Testis (tissue), 5 donors: ENCODE measurements at places on chromosomes 5 and 9. TPM values are rescaled to one million over a fixed set of nuclear protein-coding genes. Genes with fewer than 3 reads are reported as not detected.

DNA sequence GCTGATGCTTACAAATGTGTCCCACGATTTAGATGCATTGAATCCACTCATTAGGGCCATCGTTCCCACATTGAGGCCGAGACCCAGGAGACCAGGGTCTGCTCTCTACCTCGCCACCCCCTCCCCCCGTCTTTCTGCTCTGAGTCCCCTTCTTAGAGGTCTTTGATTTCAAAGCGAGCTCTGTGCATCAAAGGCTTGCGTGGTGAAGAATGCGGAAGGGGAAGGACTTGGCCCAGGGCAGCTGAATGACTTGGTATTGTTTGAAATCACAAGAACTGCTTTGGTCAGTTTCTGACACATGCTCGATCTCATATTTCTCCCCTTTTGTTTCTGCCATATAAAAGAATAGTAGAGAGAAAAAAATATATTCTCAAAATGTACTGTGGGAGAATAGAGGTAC is 78.3 kb upstream of the IRX1 start:
- H3K4me1 ChIP-seq = no peaks in the 10 kb centered on the region
- no peak overlapping the region for H3K4me3 ChIP-seq

GRCh38 chr5:11383506-11384095 is 520.6 kb downstream of the CTNND2 start:
- H3K27me3 ChIP-seq = no peaks in the 10 kb centered on the region
- H3K36me3 ChIP-seq = no peaks in the 10 kb centered on the region
- peaks cover 4% of the 10 kb centered on the region for H3K4me1 ChIP-seq

DNA sequence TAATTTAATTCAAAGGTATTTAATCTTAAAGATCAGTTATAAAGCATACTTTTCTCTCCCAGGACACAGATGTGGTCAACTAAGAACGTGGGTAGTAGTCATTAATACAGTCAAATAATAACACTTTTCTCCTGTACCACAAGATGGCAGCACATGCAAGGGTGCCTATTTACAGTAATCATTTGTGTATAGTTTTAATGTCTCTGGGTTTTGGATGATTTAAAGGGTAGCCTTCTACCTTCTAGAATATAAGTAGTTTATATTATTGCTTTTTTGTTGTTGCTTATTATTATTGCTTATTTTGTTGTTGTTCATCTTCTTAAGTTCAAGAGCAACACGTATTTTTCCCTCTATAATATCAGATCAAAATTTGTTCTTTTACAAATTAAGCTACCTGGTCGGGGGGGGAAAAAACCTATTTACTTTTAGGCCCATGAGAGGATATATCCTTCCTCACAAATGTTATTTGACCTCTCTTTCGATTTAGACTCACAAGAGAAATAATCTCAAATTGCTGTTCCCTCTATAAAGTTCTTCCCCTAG is 59.6 kb upstream of the SLC27A6 start:
- H3K4me1 ChIP-seq = no peaks in the 10 kb centered on the region
- no peaks in the 10 kb centered on the region for H3K36me3 ChIP-seq
- no peaks in the 10 kb centered on the region for H3K27me3 ChIP-seq
- no peak overlapping the region for H3K27ac ChIP-seq

DNA sequence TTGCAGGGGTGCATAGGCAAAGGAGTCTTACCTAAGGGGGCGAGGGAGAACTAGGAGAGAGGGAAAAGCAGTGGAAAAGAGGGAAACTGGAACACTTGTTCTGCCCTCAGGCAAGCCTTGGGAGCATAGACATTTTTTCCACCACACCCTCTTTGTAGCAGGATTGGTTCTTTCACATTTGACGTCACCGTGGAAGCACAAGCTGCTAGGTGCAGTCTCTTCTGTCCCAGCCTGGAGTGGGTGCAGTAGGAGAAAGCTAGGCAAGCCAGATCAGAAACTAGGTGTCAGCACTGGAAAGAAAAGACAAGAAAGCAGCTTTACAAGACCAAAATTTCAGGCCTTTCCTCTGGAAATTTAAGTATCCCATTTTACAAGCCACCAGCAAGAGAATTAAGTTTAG is 440.4 kb downstream of the EFNA5 start:
- H3K4me3 ChIP-seq = no peak overlapping the region
- H3K27ac ChIP-seq = no peak overlapping the region
- H3K36me3 ChIP-seq = no peaks in the 10 kb centered on the region
- H3K27me3 ChIP-seq = no peaks in the 10 kb centered on the region
- DNase-seq = no peak

DNA sequence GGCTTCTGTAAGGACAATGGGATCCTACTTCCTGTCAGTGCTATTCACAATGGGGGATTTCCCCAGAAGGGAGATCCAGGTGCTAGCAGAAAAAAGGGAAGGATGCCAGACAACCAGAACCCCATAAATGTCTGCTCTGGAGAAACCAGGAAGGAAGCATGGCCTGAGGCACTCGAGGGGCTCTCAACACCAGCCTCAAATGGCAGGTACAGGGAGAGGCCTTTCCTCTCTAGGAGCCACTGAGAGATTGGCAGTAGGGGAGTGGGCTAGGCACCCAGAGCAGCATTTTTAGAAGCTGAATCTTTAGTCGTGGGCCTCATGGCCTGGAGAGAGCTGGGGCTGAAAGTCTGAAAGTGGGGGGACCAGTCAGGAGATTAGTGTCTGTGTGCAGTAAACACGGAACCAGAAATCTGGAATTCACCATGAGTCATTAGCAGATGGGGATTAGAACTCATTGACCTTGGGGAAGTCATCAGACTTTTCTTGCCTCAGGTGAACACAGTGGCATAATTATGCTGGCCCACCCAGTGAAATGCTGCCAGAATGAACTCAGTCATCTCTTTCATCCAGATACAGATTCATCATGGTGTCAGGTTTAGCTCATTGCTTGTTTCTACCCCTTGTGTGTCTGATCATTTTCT is 28.3 kb downstream of the ARHGEF28 start:
- H3K27ac ChIP-seq = no peak overlapping the region
- no peaks in the 10 kb centered on the region for H3K27me3 ChIP-seq
- H3K4me3 ChIP-seq = no peak overlapping the region
- no peak for DNase-seq
- H3K4me1 ChIP-seq = peaks cover 4% of the 10 kb centered on the region
- no peaks in the 10 kb centered on the region for H3K36me3 ChIP-seq

DNA sequence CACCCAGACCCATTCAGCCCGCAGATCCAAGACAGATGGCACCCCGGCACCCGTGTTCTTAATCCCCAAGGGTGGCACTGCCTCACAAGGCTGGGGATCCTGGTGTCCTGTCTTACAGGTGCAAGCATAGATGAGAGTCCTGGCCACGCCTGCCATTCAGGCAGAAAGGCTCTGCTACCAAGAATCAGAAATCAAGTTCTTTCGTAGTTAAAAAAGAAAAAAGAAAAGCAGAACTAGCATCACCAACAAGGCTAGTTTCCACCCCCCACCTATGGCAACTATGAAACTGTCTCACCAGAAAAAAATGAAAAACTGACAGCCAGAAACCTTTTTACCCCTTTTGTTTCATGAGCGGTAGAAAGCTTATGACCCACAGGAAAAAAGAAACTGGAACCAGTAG is 170.4 kb downstream of the SYK start:
- H3K4me1 ChIP-seq = no peaks in the 10 kb centered on the region
- H3K36me3 ChIP-seq = no peaks in the 10 kb centered on the region
- no peak overlapping the region for H3K4me3 ChIP-seq
- no peak overlapping the region for H3K27ac ChIP-seq
- H3K27me3 ChIP-seq = no peaks in the 10 kb centered on the region

DNA sequence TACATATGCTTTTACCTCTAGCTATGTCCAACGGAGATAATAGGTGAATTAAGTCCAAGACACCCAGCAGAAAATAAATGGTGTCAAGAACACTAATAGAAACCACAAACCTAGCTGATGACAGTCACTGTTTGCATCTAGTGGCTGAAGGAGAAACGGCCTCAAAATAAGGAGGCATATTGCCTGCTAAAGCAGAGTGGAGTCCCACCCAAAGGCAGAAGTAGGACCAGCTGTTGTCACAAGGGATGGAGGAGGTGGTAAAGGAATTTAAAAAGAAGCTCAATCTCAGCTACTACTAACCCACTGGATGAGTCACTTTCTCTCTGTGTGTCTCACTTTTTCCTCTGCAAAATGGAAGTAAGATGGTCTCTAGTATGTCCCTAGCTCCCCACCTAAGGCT is 224.3 kb downstream of the GRIA1 start:
- no peaks in the 10 kb centered on the region for H3K4me1 ChIP-seq
- no peaks in the 10 kb centered on the region for H3K36me3 ChIP-seq
- no peak overlapping the region for H3K27ac ChIP-seq
- H3K4me3 ChIP-seq = no peak overlapping the region
- no peak for DNase-seq

DNA sequence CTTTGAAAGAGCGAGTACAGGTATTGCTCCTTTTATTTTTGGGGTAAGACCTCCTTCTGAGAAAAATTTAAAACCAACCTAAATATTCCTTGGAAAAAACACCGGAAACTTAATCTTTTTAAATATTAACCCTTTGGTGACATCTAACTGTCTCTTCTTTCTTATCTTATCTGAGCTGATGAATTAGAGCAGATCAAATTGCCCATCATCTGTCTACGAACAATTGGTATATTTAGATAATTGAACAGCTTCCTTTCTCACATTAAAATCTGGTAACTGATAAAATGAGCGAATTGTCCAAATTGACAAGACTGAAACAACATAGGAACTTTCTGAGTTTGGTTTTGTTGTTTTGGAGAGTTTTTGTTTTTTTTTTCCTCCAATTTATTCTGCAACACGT is 2.0 kb downstream of the ISL1 start:
- H3K27ac ChIP-seq = no peak overlapping the region
- H3K4me3 ChIP-seq = no peak overlapping the region
- H3K27me3 ChIP-seq = no peaks in the 10 kb centered on the region
- DNase-seq = no peak
- H3K4me1 ChIP-seq = peaks cover 5% of the 10 kb centered on the region
- H3K36me3 ChIP-seq = no peaks in the 10 kb centered on the region

DNA sequence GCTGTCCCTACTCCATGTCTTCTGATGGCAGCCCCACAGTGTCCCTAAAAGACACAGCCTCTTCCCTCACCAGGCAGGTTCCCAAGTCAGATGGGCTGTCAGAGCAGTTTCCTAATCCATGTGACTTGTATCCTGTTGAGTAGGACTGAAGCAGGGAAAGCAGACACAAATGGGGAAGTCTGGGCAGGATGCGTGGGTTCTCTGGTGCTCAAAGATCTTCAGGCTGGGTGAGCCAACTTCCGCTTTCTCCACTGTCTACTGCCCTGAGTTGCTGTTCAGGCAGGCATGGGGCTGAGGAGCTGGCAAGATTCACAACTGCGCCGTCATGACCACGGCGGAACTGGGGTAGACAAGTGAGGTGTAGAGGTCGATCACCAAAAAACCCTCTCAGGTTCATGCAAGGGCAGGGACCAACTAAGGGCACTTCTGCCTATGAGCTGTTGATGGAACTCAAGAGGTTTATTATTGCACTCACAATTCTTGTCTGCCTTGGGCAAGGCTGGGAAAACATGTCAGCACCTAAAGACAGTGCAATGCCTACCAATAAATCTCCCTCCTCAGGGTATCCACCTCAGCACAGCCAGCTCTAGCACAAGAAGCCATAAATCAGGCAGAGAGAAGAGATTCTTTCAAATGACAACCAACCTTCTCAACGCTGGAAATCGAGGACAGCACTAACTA is 83.4 kb downstream of the RAPGEF1 start:
- H3K27me3 ChIP-seq = no peaks in the 10 kb centered on the region
- no peaks in the 10 kb centered on the region for H3K36me3 ChIP-seq
- no peak overlapping the region for H3K27ac ChIP-seq
- H3K4me1 ChIP-seq = peaks cover 14% of the 10 kb centered on the region
- DNase-seq = peak; percentile 58

- no peak for DNase-seq
- H3K36me3 ChIP-seq = no peaks in the 10 kb centered on the region
- H3K27me3 ChIP-seq = no peaks in the 10 kb centered on the region
- no peak overlapping the region for H3K27ac ChIP-seq
Observed at GRCh38 chr9:93191354-93191660, 7.4 kb downstream of the WNK2 start.

GRCh38 chr5:136701191-136701590 is 335.8 kb upstream of the TRPC7 start:
- DNase-seq = no peak
- H3K27ac ChIP-seq = no peak overlapping the region
- no peaks in the 10 kb centered on the region for H3K4me1 ChIP-seq
- H3K27me3 ChIP-seq = no peaks in the 10 kb centered on the region

DNA sequence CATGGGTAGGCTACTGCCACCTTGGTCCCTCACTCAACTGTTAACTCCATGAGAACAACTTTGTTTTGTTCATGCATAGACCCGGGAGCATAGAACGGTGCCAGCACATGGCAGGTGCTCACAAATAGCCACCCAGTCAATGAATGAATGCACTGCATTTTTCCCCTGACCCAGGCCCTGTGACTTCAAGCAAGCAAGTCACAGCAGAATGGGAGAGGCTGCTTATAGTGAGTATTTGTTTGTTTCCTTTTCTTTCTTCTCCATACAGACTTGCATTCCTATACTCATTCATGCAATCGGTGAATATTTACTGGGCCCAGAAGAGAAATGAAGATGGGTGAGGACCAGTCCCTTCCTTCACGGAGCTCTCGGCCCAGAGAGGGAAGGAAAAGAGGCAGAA is 62.0 kb downstream of the SHB start:
- H3K36me3 ChIP-seq = no peaks in the 10 kb centered on the region
- H3K4me3 ChIP-seq = no peak overlapping the region
- H3K27me3 ChIP-seq = no peaks in the 10 kb centered on the region
- DNase-seq = no peak
- no peaks in the 10 kb centered on the region for H3K4me1 ChIP-seq

DNA sequence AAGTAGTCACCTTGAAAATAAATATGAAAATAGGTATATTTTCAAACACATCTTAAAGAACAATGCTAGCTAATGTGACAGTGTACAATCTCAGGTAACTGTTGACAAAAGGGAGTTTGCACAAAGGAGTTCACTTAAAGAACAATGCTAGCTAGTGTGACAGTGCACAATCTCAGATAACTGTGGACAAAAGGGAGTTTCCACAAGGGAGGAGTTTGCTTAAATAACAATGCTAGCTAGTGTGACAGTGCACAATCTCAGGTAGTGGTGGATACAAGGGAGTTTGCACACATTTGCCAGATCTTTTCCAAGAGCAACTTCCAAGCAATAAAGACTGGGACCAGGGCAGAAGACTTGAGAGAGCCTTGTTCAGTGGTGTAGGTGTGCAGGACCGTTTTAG is 442.9 kb upstream of the FTMT start:
- no peaks in the 10 kb centered on the region for H3K27me3 ChIP-seq
- H3K27ac ChIP-seq = no peak overlapping the region
- no peaks in the 10 kb centered on the region for H3K4me1 ChIP-seq
- H3K4me3 ChIP-seq = no peak overlapping the region

DNA sequence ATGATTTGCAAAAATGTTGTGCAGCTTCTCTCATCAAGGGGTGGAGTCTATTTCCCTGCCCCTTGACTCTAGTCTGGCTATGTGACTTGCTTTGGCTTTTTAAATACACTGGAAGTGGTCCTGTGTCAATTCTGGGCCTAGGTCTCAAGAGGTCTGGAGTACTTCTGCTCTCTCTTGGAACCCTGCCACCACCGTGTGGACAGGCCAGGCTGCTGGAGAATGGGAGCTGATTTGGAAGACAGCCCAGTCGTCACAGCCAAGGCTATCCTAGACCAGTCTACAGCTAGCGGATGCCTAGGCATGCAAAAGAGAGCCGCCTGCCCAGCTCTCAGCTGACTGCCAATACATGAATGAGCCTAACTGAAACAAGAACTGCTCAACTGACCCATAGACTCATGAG is 56.7 kb upstream of the CLINT1 start:
- H3K4me1 ChIP-seq = peaks cover 23% of the 10 kb centered on the region
- no peaks in the 10 kb centered on the region for H3K27me3 ChIP-seq
- H3K4me3 ChIP-seq = no peak overlapping the region
- no peaks in the 10 kb centered on the region for H3K36me3 ChIP-seq
- H3K27ac ChIP-seq = no peak overlapping the region
- peak; percentile 95 for DNase-seq

The LHX3 gene
- total RNA-seq = 0.62 TPM

The BSPRY gene
- total RNA-seq = 8.8 TPM

The PCA3 gene
- 0.37 TPM for total RNA-seq

The CD274 gene
- total RNA-seq = 1.3 TPM

The HRCT1 gene
- total RNA-seq = 2.5 TPM

The PRUNE2 gene
- 15.8 TPM for total RNA-seq

The SELENOP gene
- total RNA-seq = 125 TPM

The ARL14EPL gene
- not detected for total RNA-seq
